Ovary (tissue), 10 donors: ENCODE measurements at places on chromosomes 6 and 20. TPM values are rescaled to one million over a fixed set of nuclear protein-coding genes. Genes with fewer than 3 reads are reported as not detected.

- DNase-seq, result no peak
Measured at GRCh38 chr6:103707596-103708325, 1152.0 kb downstream of the HACE1 start.

The CENPW gene
- total RNA-seq, result 2.7 TPM

The FAM184A gene
- total RNA-seq, result 10.0 TPM

DNA sequence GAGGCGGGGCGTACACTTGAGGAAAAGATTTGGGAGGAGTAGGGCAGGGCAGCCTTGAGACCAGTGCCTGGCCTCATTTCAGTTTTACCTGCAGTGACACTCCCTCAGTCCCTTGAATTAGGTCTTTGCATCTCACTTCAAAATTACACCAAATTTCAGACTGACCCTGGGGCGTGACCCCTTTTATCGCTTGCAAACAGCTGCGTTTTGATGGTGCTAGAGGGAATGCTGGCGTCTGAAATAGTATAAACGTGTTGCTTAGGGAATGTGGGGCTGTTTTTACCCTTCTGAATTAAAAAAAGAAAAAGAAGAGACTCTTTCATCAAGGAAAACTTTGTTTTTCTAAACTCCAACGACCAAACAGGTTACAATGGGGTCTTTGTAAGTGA lies 21.0 kb downstream of the COL9A1 start:
- DNase-seq, result no peak
